ENCODE measurements at places on chromosomes 12 and 14.

GRCh38 chr14:56413721-56414120, 165.9 kb upstream of the TMEM260 start:
- no peak for DNase-seq

DNA sequence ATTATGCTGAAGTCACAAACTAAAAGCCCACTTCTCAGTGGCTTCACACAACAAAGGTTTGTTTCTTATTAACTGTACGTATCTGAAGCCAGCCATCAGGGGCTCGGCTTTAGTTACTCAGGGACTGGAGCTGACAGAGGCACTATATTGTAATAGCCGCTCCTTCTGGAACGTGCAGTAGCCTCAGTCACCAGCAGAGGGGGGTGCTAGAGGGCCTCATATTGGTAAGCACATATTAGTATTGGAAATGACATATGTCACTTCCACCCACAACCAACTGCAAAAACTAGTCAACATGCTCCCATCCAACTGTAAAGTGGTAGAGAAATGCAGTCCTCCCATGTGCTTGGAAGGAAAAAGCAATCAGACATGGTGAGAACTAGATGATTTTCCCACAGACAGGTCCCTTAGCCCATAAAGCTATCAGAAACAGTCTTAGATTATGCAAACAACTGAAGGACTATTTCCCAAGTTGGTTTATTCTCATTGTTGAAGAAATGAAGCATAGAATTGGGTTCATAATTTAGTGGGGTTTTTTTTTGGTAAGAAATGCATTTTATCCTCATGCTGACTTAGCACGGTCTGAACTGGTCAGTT, 183.6 kb upstream of the G2E3 start:
- DNase-seq: no peak

GRCh38 chr12:96155781-96156180, 38.4 kb upstream of the ELK3 start:
- no peak for DNase-seq

DNA sequence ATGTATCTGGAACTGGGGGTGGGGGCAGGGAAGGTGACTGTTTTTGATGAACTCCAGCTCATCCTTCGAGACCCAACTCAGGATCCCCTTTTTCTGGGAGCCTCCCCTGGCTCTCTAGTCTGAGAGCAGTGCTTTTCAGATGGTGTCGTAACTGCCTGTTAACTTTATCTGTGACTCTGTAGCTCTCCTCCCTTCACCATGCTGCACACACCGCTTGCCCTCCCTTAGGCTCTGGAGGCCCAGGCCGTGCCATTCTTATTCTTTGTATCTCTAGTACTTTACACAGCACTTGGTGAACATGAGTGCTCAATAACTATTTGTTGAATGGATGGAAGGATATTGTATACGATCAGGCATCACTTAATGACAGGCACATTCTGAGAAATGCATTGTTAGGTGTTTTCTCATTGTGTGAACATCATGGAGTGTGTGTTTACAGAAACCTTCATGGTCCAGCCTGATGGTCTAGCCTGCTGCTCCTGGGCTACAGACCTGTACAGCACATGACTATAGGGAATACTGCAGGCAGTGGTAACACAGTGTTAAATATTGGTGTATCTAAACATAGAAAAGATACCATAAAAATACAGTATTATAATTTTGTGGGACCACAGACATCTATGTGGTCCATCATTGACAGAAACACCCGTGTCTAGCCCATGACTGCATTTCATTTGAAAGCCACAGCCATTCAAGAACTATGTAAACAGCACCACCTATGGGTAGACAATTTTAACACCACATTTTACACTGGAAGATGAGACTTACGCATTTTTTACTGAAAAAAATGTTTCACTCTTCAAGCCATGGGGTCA, 91.8 kb downstream of the EML1 start:
- DNase-seq: no peak

- DNase-seq: no peak
These were observed 4.3 kb downstream of the DEGS2 start for GRCh38 chr14:100155049-100155621.

DNA sequence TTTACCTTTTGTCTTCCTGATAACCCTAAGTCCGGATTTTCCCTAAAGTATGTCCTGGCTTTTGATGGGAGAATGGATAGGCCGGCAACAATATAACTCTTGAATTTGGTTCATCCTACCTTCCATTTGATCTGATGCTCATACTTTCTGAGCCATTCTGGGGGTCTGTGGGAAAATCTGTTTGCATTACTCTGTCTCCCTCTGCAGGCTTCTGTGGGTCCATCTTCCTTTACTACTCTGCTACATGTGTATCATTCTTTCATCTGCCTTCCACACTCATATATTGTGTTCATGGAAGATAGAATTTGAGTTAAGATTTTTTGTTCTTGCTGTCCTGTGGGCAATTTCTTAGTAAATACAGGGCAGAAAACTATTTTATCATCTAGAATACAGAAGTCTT, 101.5 kb downstream of the NAV3 start:
- no peak for DNase-seq

GRCh38 chr14:49926803-49927202, 33.9 kb downstream of the ARF6 start:
- no peak for DNase-seq
